ENCODE measurements at places on chromosomes 5 and 9.

GRCh38 chr5:168239325-168239724 is 52.1 kb upstream of the WWC1 start:
- DNase-seq: no peak

DNA sequence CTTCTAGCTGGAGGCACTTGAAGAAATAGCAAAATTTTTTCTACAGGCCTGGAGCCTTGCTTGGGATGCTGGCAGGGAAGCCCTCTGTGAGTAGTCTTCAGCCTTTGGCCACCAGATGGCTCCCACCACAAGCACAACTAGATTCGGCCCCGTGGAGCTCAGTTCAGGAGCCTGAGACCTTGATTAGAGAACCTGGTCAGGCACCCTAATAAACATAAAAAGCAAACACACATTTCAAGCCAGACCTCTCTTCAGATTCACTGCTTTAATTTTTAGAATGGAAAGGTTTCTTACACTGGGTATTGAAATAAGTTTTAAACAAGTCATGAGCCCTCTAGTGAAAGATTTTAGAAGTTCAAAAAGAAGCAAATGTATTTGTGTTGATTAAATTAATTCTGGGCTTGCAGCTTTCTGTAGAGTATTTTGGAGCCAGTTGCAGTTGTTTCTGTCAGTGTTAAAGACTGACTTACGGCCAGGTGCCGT is 41.4 kb downstream of the GLRX start:
- no peak for DNase-seq

DNA sequence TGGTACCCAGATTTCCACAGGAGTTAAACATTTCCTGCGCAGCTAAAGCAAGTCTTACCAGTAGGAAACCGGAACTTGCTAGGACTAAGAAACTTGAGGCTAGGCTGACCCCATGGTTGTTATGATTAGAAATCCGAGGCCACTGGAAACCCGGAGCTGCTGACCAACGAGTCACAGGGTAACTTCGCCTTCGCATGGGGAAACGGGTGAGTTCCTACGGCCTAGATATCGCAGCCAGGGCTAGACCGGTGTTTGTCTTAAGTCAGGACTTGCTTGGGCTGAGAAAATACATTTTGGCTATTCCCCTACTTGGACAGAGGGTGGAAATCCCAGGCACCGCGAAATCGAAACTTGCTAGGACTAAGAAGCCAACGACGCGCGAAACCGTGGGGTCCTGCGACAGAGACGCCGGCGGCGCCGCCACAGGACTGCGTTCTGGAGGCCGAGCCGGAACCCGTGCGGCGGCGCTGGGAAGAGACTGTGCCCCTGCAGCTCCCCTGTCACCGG is 1.6 kb upstream of the ANXA2R start:
- no peak for DNase-seq

DNA sequence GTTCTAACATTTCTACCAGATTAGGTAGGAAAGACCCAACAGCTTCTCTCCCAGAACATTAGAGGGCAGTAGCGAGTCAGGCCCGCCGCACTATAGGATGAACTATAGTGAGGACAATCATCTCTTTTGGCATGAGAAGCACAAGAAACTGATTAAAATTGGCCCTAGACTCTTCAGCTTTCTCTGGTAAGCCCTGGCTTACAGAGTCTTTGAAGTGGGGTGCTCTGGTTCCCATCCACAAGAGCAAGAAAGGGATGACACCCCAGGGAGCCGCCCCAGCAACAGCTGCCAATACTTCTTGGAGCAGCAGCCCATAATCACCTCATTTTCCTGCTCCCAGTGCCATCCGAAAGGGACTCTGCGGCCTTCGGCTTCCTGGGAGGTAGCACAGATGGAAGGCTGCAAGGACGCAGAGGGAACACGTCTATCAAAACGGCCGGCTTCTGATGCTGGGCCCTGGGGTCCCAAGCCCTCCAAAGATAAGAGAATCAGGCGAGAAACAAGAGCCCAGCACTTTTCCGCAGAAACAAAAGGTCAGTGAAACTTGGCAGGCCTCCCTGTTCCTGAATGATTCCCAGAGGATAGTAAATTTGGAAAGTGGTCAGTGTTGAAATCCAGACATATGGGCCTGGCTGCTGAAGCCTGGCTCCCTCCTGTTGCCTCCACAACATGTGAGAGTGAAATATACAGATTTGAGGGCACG is 69.3 kb downstream of the HSD17B3 start:
- DNase-seq: no peak

DNA sequence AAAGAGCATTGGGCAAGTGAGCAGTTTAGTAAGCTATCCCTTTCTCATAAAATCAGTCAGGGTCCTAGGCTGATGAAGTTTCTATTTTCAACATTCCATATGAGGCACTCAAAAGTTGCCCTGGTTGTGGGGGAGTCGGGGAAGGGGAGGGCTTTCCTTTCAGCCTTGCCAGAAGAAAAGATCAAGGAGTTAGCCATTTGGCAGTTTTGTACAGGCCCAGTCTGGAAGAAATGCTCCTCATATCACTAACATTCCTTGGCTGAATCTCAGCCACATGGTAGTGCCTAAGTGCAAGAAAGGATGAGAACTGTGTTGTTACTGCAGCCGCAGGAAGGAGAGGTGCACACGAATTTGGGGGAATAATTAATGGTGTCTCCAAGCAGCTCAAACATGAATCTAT is 60.8 kb downstream of the ZNF474 start:
- no peak for DNase-seq

DNA sequence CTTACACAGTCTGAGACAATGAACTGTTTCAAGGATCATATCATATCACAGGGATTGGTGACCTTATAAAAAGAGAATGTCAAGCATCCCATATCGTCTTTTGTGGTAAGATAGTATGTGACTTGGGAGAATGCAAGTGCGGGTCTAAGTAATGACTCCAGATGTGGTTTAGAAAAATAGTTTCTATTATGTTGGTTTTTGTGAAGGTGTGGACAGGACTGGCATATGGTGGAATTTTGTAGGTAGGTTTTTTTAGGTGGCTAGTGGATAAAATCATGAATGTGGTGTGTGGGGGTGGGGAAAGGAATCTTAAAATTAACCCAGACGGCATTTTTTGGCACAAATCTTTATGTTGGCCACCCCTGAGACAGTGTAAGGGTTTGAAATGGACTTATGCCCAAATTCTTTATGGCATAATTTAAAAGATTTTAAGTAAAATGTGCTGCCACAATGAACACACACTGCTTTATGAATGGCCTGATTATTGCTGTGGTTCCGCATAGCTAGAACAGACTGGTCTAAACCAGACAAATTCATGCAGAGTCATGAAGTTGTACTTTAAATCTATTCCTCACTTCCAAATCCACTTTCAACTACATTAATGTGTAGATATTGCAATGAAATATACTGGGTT is 204.8 kb upstream of the HAPLN1 start:
- DNase-seq: no peak

DNA sequence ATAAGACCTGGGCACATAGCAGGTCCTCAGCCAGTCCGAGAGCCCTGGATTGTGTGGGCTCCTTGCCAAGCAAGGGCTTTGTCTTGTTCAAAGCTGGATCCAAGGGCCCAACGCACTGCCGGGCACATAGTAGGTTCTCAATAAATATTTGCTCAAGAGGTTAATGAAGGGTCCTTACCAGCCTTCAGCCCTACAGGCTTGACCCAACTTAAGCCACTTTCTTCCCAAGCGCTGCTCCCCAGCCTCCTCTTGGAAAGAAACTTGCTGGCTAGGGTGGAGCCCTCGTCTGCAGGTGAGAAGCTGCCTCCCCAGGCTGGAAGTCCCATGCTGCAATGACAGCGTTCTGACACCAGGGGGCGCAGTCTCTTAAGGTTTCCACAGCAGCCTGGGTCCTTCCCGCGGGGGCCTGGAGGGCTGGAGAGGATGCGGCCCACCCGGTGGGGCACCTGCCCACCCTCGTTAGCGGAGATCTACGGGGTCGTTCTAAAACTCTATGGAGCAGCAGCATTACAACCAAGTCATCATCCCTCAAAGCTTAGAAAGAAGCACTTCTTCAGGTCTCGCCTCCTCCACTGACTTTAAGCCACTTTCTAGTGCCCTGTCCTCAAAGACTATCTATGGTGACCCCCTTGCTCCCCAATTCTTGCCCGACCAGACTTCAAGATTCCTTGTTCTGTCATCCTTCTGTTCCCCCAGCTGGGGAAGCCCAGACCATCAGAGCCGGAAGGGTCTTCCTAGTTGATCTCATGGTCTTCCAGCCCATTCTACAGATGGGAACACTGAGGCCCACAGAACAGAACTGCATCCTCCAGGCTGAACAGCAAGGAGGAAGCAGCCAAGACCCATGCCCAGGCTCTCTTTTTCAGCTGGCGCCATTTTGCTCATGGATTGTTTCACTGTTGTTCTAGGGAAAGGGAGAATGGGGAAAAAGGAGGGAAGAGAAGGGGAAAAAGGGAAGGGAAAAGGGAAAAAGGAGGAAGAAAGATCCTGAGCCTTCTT is 115.4 kb downstream of the LHX2 start:
- no peak for DNase-seq

DNA sequence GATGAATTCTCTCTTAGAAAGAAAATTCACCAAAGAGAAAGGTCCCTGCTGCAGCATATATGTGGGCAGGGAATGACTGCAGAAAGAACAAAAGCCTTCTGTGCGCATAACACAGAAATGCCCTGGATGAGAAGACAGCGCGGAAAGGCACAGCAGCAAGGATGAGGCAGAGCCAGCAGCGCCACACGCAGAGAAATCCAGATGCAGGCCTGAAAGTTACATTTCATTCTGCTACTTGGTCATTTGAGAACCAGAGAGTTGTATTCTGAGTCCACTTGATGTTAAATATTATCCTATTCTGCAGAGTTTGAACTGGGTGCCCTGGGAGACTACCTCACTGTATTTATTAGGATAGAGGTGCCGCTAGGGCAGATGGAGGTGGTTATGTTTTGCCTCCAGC is 68.5 kb downstream of the GLDC start:
- no peak for DNase-seq

DNA sequence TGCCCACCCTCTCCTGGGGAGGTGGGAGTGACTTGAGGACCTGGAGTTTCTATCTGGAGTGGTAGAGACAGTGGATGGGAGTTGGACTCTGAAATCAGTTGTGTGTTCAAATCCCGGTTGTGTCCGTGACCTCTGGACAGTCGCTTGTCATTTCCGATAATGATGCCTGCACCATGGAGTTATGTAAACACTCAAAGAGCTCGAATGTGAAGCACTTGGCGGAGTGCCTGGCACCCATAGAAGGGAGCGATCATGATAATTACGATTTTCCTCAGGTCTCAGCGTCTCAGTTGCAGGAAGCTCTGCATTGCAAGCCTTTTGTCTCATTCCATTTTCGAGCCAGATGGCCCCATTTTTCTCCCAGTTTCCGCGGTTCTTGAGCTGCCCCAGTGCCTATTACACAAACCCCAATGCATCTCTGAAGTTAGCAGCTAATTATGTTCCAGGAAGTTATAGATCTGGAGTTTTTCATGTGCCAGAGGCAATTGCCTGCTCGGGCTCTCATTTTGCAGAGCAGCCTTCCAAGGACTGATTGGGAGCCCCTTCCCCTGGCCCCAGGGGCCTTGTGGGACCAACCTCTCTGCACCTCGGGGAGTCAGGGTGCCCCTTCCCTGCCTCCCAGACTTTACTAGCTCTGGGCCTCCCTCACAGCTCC is 175.5 kb upstream of the MVB12B start:
- DNase-seq: no peak

- DNase-seq: no peak
Observed at GRCh38 chr9:113772121-113772810, 103.8 kb upstream of the ZNF618 start.

DNA sequence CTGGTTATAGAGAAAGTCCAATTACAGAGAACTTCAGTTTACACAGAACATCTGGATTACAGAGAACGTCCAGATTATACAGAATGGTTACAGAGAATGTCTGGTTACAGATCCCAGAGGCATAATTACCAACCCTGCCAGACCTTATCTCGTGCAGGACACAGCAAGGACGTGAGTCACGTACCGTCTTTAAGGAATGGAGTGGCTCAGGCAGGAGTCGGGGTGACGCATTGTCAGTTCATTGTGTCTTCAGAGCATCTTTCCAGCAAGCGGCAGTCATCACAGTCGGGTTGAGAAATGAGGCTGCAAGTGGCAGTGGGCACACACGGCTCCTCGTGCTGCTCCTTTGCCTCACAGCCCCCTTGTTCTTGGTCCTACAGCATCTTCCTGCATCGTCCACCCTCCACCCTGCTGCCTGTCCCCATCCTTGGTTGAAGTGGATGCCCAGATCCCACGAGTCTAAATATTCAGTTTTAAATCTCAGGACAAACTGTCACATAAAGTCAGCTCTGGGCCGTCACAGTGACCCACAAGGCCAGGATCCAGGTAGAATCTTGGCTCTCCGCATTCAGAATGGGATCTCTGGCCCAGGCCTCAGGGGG is 30.0 kb upstream of the SLC6A19 start:
- DNase-seq: no peak

- no peak for DNase-seq
Observed at GRCh38 chr9:91873637-91874051, 76.4 kb downstream of the ROR2 start.

DNA sequence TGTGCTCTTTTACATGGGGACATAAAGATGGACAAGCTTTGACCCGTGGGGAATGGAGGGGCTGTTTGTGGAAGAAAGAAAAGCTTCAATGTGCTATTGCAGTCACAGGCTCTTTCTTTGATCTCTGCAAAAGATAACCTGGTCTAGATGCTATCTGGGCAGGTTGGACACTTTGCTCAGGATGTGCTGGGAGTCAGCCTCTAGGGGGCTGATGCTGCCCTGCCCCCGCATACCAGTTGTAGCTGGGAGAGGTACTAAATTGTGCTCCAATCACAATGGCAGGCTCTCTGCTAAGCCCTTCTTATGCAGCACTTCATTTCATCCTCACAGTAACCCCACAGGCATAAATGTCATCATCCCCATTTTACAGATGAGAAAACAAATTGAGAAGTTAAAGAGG is 67.2 kb downstream of the PSD2 start:
- DNase-seq: no peak

DNA sequence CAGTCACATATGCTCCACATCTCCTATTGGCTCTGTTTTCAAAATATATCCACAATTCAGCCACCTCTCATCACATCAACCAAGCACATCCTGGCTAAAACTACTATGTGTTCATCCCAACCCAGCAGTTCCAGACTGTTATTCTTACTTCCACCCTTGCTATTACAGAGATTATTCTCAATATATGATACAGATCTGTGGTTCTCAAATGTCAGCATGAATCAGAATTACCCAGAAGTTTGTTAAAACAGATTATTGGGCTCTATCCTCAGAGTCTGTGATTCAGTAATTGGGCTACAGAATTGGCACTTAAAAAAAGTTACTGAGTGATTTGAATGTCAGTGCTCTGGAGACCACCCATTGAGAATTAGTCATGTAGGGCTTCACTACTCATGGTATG is 78.8 kb upstream of the IZUMO3 start:
- no peak for DNase-seq

DNA sequence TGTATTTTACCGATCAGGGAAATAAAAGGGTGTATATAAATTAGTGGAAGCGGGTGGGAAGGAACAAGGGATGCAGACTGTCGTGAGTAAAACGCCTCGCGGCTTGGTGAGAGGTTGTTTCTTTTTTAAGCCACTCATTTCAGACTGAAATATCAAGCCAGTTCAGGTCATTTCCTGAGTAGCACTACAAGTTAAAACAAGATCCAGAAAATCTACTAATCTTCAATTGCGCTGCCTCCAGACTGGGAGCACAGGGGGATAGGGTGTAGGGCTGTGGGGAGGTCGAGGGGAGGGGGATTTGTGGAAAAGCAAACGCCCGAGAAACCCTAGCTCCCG is 140.8 kb downstream of the TSSK1B start:
- DNase-seq: no peak

GRCh38 chr5:156698323-156698722 is 151.8 kb upstream of the PPP1R2B start:
- DNase-seq: no peak
